HT1080 (cell line): ENCODE measurements at places on chromosomes 7 and 10.

DNA sequence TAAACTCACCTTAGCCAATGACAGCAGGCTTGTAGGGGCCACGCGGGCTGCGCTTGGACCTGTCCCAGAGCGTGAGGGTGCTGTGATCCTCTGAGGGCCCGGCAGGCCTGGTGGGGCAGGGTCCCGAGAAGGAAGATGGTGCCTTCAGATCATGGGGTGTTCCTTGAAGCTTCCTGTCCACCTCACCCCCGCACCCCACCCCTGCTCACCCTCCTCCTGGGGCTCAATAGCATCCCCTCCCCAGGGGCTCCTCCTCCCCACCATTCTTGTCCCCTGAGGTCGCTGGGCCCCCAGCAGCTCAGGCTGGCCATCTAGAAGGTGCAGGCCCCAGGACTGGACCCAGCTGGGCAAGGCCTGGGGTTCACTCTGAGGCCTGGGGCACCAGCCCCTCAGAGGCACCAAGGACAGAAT is 33.9 kb downstream of the PWWP2B start:
- DNase-seq, result no peak

GRCh38 chr7:66376264-66376945 is 171.3 kb downstream of the TPST1 start:
- DNase-seq, result no peak

- no peak for DNase-seq
Observed at GRCh38 chr7:155665079-155665956, 20.9 kb downstream of the RBM33 start.

DNA sequence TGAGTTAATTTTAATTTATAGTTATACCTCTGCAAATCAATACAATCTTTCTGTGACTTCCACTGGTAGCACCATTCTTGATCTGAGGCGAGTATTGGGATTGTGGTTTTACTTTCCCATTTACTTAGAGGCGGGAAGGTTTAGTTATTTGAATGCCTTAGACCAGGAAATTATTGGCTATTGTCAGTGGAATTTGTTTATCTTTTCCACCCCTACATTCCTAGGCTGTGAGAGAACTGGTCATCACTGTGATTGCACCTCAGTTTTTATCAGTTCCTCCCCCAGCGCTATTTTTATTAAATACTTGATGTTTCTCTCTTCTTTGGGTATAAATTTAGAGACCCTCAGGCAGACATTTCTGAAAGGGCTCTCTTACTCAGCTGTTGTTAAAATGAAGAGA is 29.9 kb downstream of the CDK14 start:
- DNase-seq, result peak; percentile 37

DNA sequence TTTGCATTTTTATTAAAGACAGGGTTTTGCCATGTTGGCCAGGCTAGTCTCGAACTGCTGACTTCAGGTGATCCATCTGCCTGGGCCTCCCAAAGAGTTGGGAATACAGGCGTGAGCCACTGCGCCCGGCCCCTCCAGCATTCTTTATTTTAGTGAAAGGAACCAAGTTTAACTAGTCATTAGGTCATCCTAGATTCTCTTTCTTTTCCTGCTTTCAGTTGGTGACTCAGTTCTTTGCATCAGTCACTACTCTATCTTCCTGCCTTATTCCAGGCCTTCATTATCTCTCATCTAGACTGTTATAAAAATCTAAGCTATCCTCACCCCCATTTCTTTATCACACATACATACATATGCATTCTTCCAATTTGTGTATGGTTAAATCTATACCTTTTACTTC is 63.7 kb downstream of the PRSS58 start:
- peak; percentile 90 for DNase-seq

GRCh38 chr7:80463272-80463920 is 48.5 kb downstream of the GNAT3 start:
- DNase-seq, result no peak

- DNase-seq, result no peak
Observed at GRCh38 chr7:140231771-140232491, 55.1 kb upstream of the KDM7A start.

DNA sequence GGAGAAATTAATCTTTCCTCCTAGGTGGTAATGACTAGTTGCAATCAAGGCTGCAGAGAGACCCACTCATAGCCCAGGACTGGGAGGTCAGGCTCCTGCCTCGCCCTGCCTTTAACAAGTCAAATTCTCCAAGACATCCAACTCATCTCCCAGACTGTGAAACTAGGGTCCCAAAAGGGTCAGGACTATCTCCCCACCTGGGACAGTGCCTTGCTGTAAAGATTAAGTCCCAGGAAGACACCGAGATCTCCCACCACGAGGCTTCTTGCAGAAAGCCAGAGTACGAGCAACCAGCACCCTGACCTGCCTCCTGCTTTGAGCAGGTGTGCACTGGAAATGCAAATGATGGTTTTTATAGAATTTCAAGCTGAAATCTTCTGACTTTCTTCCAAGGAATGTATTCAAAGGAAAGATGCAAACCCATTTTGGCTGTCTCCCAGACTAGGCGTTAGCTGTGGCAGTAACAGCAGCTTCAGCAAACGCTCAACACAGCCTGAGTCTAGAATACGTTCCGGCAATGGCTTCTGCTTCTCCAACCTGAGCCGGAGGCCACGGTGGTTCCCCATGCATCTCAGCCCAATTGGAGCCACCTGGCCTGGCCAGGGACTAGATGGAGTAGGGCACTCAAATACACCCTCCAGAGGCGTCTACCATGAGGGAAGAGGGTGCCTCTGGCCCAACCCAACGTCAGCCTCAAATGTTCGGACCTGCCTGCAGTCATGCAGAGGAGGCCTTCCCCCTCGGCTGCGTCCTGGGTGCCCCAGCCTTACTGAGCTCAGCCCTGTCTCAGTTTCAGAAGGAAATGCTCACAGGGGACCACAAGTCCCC is 170.4 kb downstream of the PRKAG2 start:
- DNase-seq, result no peak

DNA sequence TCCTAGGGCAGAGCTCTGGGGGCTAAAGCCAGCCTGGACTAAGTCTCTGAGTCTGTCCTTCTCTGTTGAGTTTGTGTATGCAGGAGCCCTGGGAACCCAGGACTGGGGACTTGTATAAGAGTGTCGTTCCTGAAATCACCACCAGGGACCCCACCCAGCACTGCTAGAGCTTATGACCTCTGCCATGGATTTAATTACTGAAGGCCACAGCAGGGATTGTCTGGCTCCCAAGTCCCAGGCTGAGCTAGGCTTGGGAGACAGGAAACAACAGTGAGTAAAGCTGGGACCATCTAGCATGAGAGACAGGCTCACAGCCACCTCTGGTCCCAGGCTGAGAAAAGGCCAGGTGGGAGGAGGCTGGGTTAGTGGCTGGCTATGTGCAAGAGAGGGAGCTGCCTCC is 1.4 kb upstream of the TSPAN15 start:
- peak; percentile 80 for DNase-seq

DNA sequence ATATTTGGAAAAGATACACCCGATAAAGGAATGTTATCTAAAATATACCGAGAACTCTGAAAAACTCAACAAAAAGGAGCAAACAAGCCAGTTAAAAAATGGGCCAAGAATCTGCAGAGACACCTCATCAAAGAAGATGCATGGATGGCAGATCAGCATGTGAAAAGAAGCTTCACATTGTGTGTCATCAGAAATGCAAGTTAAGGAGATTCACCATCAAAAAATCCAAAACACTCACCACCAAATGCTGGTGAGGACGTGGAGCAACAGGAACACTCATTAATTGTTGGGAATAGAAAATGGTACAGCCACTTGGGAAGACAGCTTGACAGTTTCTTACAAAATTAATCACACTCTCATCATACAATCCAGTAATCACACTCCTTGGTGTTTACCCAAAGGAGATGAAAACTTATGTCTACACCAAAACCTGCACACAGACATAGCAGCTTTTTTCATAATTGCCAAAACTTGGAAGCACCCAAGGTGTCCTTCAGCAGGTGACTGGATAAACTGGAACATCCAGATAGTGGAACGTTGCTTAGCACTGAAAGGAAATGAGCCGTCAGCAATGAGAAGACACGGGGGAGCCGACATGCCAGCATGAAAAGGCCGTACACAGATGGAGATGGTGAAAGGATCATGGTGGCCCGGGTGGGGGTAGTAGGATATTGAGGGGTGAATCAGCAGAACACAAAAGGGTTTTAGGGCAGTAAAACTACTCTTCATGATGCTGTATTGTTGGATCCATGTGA is 27.9 kb upstream of the PWWP2B start:
- peak; percentile 25 for DNase-seq

DNA sequence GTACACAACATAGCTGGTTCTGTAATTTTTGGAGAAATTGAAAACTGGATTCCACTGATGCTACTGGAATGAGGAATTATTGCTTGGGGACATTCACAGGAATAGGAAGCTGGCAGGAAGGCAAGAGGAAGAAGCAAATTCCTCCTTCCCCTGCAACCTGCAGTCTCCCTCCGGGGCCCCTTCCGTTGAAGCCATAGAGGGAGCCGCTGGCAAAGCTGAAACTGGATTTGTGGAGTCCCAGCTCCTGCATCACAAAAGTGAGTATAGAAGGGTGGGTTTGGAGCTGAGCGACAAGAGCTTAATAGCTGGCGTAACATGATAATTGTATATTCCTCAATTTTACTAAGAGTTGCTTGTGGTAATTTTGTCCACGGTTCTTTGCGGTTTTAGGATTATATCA is 190.8 kb downstream of the ADRA2A start:
- DNase-seq, result no peak

DNA sequence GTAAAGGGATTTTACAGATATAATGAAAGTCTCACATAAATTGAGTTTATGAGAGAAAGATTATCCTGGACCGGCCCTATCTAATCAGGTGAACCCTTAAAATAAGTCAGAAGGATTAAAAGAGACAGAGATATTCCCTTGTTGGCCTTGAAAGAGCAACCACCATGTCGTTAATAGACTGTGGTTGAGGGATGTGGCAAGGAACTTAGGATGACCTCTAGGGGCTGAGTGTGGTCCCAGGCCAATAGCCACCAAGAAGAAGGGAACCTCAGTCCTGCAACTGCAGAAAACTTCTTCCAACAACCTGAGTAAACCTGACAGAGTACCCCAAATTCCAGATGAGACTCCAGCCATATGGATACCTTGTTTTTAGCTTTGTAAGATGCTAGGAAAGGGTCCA is 121.5 kb downstream of the POLR1F start:
- no peak for DNase-seq

DNA sequence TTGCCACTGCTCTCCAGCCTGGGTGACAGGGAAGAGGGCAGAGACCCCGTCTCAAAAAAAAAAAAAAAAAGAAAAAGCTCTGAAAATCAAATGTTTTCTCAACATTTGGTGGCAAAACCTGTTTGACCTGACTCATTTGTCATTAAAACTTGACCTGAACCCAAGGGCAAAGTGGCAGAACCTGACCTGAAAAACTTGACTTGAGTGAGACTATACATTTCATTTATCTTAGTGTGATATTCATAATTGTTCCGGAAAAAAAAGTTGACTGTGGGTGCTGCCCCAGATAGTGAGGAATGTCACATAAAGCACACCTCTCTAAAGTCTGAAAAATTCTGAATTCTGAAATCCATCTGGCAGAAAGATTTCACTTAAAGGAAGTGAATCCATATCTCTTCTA is 2.3 kb upstream of the TAX1BP1 start:
- DNase-seq, result no peak

- DNase-seq, result no peak
Observed at GRCh38 chr7:2838873-2839578, 5.1 kb downstream of the GNA12 start.

- DNase-seq, result no peak
Observed at GRCh38 chr7:23276376-23276775, 22.8 kb upstream of the MALSU1 start.

- peak; percentile 86 for DNase-seq
Observed at GRCh38 chr7:6446838-6447580, 745 bp downstream of the DAGLB start.

DNA sequence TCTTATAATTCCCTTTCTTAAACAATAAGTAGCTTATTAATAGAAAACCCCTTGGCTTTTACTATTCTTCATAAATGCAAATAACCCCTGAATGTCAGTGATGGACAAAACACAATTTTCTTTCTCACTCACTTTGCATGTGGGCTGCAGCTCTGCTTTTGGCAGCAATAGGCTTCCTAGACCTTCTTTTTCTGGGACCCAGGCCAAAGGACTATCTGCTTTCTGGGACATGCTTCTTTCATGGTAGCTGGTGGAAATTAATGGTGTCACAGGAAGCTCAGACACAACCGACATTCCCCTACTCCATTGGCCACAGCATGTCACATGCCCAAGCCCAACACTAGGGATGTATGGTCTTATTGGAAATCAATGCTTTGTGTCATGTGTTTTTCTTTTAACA is 134.3 kb upstream of the MDFIC start:
- DNase-seq, result no peak

DNA sequence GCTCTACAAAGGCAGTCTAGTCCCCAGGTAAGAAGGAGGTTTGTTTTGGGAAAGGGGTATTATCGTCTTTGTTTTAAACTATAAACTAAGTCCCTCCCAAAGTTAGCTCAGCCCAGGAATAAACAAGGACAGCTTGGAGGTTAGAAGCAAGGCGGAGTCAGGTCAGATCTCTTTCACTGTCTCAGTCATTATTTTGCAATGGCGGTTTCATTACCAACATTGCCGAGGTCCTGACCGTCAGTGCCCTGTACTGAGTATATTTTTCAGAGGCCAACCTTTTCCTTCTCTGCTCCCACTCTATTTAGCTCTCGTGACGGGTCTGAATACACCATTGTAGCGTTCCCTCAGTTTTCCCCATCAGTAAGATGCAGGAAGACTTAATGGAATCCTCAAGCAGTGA is 184.5 kb downstream of the PRKCQ start:
- DNase-seq, result no peak

- DNase-seq, result no peak
Observed at GRCh38 chr10:43953672-43954071, 305.0 kb upstream of the ZNF32 start.

DNA sequence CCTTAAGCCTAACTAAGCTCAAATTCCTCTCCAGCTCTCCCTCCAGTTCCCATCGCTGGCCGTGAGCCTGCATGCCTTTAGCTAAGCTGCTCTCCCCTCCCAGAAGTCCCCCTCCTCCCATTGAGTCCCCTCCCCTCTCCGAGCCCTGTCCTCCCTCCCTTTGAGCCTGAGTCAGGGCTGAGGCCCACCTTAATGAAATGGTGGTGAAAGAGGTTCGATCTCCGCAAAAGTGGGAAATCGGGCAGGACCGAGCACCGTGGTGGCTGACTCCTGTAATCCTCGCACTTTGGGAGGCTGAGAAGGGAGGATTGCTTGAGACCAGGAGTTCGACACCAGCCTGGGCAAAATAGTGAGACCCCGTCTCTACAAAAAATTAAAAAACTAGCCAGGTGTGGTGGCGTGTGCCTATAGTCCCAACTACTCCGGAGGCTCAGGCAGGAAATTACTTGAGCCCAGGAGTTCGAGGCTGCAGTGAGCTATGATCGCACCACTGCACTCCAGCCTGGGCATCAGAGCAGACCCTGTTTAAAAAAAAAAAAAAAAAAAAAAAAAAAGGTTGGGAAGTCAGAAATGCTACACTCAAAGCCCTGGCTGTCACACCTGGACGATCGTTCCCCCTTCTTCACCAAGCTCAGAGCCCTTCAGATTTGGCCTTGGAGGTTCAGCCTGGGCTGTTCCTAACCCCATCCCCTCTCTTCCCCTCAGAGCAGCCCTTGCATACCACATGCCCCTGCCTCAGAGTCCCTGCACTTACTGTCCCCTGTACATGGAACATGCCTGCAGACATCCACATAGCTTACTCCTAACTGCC is 995 bp upstream of the CLDN3 start:
- DNase-seq, result no peak
